Activated CD4-positive, CD25-positive, alpha-beta regulatory T cell treated with anti-CD3 and anti-CD28 coated beads, Interleukin-2, amount 50 U/mL, for 16 hours (primary cell): ENCODE measurements at places on chromosomes 3 and 15.

DNA sequence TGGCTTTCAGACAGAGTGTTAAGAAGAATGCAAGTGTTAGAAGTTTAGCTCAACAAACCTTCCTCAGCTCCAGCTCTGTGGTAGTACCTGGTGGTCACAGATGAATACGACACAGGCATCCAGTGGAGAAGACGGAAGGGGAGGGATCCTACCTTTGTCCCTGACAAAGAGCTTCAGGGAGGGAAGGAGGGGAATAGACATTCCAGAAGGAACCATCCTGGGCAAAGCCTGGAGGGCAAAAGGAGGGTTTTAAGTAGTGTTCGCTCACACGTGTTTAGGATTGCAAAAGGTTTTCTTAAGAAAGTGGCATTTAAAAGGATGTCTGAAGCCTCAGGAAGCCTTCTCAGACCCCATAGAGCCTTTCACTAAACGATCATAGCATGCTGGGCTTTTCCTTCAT, 2.8 kb downstream of the CHCHD4 start:
- no peak for DNase-seq

DNA sequence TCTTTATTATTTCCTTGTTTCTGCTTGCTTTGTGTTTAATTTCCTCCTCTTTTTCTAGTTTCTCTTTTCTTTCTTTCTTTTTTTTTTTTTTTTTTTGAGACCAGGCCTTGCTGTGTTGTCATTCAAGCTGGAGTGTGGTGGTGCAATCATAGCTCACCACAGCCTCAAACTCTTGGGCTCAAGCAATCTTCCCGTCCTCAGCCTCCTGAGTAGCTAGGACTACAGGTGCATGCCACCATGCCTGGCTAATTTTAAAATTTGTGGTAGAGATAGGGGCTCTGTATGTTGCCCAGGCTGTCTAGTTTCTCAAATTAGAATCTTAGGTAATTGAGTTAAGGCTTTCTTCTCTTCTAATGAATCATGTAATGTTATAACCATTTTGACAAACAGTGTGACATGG, 22.4 kb downstream of the SLMAP start:
- DNase-seq = no peak

DNA sequence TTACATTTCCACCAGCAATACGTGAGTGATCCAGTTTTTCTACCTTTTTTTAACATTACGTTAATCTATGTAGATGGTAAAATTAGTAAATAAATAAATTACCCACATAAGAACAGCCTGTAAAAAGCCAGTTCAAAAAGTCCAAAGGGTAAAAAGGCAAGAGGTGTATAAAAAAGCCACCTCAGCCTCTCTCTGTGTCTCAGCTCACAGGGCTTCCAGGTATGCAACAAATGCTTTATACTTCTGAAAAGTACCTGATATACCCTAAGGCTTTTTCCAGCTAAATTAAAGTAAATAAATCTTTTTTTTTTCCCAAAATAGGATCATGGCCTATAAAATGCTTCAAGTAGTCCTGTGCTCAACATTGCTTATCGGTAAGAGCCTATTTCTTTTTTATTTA, at the start of gene C3orf85:
C3orf85 (plus strand) TSS at position 197 of the 400 bp plus-strand sequence; CDS start at position 326, 129 bp downstream.
- no peak for DNase-seq

DNA sequence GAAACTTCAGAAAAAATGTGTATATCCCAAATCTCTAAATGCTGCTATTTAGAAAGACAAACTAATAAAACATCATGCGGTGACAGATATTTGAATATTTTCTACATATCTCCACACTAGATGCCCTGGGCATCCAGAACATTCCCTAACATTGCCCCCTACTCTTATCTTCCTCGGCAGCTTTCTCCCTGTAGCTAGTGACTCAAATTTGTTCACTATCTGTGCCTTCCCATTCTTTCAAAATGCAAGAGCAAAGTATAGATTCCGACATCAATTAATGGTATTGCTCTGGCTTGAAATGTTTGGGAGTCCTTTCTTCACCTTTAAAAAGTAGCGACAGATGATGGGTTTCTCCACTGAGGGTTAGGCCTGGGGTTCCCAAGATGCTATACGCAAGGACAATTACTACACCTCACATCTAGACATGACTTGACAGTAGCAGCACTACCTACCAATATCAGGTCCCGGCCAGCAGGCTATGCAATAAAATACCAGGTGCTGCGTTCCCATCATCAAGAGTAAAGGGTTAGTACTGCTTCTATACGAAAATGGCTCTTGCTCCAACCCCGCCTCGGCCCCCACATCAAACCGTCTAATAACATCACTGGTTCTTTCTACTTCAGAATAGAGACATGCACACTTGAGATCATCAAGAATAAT, 631 bp downstream of the UBR1 start:
- no peak for DNase-seq

DNA sequence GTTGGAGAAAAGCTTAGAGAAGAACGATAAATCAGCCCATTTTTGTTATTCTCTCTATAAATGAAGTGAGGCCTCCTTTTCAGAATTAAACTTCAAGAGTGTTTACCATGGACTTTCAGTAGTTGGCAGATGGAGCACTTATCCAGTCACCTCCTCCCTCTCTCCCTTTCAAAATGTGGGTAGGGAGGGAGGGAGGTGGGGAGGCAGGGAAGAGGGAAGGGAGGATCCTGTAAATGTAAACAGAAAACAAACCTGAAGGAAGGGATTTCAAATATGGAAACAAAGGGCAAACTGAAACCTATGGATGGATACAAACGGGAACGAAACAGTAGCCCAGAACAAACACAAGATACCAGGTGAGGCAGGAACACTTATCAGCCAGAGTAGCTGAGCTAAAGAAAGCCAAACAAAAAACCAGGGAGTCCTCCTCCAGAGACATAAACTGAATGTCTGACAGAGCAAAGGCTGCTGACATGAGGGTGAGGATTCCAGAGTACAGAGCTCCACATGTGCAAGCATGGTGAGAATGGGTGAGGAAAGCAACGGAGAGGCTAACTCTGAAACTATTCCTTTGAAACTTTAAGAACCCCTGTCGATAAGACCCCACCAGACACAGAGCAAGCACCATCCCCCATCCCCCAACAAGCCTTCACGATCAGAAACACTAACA, 41.0 kb upstream of the GP5 start:
- no peak for DNase-seq

- no peak for DNase-seq
Observed at GRCh38 chr3:20974396-20974795, 776.6 kb downstream of the ZNF385D start.

DNA sequence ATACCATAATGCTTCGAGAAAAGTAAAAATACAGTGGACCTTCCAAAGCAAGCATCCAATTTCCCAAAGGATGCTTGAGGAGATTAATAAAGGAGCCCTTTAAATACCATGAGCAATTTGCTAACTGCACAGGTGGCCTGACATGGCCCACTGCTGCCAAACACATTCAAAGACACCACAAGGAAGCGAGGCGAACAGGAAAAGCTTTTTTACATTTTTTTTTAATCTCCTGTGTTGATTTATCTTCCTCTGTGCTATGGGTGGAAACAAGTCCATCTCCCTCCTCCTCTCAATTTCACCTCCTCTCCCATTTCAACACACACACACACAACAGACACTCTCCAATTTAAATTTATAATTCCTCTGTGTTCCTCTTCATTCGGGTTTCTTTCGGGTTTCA, 243.4 kb downstream of the IGSF11 start:
- DNase-seq = no peak

DNA sequence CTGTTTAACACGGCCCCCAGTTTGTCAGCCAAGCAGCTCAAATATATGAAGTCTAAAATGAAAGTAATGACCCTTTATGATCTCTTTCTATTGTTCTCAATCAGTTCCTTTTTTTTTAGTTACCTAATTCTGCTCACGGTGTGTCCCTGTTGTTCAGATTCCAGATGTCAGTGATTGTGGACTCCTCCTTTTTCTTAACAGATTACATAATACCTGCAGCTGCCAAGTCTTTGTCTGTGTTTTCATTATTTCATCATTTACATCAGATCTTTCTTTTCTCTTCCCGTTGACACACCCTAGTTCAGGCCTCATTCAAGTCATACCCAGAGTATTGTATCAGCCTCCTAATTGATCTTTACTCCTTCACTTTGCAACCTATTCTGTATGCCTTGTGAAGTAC, 56.1 kb upstream of the SKIL start:
- DNase-seq = no peak

GRCh38 chr3:118435851-118436350, 598.7 kb downstream of the IGSF11 start:
- DNase-seq = no peak

DNA sequence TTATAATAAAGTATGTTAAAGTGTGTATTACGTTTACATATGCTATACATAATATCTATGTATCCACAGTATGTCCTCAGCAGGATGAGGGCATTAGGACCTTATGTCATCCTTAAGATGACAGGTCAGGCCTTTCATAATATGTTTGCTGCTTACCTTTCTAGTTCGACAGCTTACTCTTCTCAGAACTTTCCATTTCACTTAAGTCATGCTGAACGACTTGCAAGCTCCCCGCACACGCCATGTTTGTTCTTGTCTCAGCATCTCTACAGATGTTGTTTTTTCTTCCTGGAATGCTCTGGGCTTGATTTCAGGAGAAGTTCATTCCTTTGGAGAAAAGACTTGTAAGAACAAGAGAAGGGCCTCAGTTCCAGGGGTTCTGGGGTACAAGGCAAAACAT, 36.0 kb upstream of the PPARG start:
- DNase-seq = no peak

DNA sequence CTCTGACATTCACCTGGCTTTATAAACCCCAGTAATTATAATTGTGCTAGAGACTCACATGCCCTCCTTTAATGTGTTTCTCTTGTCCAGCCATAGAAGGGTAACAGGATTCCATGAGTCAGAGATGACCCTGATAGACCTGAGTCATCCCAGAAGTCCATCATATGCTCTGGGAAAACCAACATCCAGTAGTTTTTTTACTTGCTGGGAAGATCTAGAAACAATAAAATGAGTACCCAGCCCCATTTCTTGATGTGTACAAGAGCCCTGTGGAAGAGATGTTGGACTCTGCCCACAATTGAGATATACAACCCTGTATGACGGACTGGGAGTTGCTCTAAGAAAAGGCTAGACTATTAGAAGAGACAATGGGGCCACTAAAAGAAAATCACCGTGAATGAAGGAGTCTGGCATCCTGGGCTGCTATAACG, 22.4 kb upstream of the THUMPD3 start:
- DNase-seq = no peak
